Upper lobe of right lung (tissue), 1 donor: ENCODE measurements at places on chromosomes 3 and 15. TPM values are rescaled to one million over a fixed set of nuclear protein-coding genes. Genes with fewer than 3 reads are reported as not detected.

Gene GASK1A
- 3.9 TPM for total RNA-seq

Gene CD276
- total RNA-seq = 60.8 TPM

Gene SKOR1
- 0.52 TPM for total RNA-seq

Gene GOLGA8G
- total RNA-seq = not detected

DNA sequence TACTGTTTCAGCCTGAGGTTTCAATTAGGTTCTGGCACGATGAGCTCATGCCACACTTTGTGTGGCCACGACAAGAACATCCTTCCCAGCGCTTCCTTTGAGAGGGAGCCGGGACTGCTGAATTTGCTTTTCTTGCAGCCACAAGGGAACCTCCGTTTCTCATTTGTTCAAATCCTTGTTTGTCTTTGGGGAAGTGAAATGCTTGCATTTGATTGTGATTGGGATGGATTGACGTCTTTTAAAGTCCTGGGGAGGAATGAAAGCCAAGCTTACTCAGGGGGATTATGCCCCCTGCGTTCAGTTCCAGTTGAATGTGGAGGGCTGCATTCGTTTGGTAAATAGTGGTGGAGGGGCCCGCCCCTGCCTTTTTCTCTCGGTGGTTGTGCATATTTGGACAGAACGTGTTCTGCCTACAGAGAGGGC is 277.6 kb downstream of the THSD4 start:
- DNase-seq = no peak

DNA sequence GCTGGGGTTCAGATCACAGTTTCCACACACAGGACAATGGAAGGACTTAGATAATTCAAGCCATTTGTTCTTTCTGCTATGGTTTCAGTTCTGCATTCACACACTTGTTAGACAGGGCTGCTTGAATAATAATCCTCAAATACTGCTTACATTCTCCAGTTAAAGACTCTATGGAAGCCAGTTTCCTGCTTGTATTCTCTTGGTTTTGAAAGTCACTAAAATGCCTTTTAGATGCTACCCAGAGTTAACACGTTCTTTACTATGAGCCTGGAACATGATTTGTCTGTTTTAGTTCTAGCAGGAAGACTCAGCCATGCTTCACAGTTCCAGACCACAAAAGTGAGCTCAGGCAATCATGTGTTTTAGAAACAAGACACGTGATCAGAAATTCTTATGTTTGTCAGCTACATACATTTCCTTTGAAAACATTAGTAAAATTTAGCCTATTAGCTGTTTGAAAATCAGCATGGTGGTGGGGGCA is 152.4 kb downstream of the LEKR1 start:
- DNase-seq = no peak

DNA sequence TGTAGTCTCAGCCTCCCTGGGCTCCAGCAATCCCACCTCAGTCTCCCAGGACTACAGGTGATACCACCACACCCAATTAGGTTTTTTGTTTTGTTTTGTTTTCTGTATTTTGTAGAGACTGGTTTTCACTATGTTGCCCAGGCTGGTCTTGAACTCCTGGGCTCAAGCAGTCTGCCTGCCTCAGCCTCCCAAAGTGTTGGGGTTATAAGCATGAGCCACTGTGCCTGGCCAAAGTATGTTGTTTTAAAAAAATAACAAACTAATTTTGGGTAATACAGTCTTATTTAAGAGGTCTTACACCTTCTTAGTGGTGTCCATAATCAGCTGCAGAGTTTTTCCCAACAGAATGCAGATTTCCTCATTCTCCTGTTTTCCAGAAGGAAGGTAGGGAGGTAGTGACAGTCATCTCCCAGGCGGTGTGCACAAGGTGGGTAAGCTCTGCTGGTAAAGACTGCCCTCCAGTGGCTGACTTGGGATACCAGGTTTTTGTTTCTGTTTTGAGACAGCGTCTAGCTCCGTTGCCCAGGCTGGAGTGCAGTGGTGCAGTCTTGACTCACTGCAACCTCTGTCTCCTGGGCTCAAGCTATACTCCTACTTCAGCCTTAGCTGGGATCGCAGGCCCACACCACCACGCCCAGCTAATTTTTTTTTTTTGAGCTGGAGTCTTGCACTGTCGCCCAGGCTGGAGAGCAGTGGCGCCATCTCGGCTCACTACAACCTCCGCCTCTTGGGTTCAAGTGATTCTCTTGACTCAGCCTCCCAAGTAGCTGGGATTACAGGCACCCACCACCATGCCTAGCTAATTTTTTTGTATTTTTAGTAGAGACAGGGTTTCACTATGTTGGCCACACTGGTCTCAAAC is 58.4 kb downstream of the MAP6D1 start:
- peak; percentile 80 for DNase-seq

DNA sequence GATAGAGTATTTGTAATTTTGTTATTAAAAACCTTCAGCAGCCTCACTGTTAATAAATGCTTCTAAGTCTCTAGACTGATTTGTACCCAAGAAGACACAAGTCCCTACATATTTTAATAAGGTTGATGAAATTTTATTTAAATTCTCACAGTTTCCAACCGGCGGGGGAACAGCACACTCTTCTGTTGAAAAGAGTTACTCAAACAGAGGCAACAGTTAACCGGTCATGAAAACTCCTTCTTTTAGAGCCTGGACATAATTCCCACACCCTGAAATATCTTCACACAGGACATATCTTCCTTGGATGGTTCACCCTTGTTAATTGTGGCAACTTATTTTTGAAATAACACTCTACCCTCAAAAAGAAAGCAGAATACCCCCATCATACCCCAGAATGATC is 278.8 kb downstream of the FOXP1 start:
- no peak for DNase-seq

DNA sequence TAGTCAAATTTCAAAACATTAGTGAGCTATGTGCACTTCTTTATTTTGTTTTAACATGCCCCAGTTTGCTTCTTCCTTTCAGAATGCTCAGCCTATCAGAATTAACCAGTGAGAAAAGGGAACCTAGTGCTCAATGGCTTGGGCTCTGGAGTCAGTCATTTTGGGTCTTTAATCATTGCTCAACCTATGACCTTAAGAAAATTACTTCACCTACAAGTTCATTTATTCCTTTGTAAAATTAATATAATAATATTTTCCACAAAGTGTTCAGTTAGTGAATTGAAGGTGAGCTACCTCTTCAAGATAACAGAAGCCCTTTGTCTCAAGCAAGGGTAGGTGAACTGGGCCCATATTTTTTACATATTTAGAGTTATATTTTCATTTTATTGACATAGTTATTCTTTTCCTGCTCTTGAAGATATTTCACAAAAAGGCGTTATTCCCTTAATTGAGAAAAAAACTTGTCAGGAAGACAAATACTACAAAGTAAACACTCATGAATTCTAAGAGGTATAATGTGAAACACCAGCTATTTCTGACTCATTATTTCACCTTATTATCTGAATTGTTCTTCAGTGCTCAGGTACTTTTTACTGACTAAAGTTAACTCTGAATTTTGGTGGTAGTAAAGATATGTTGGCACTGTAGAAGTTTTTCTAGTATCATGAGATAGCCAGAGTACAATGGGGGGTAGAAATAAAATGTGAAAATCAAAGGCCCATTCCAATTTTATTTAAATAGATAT is 415.5 kb downstream of the NAALADL2 start:
- no peak for DNase-seq
